Fibroblast of mammary gland (primary cell): ENCODE measurements at places on chromosomes 3 and 15.

GRCh38 chr3:96734273-96735009 is 80.0 kb upstream of the EPHA6 start:
- no peak for DNase-seq

DNA sequence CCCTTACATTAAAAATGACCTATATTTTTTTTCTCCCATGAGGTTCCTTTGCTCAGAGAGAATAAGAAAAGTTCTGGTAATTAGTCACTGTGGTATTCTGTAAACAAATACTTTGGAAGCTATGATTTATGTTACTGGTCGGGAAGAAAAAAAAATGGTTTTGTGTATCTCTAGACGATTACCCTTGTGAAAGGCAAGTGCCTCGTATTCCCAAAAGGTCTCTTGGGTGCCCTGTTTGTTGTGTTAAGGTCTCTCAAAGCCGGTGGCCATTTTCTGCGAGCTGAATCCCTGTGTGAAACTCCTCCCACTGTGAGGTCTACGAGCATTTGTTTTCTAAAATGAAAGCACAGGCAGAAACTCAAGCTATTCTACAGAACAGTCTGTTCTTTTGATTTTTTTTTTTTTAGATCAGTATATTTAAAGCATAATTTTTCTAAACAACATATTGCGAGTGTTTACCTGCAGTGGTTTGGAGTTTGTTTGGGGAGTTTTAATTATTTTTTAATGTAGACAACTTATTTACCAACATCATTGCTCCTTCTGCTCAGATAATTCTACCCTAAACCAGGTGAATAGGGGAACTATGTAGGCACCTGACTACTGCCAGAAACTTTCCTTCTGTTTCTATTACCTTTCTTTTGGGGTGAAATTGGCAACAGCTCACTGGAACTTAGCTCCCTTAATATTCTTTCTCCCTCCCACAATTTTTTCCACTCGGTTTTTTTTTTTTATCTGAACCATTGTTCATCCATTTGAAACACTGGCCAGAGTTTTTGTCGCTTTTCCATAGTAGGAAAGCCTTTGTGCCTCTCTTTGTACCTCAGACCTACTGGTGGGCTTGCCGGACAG is 44.0 kb downstream of the ZBTB38 start:
- peak; percentile 97 for DNase-seq

DNA sequence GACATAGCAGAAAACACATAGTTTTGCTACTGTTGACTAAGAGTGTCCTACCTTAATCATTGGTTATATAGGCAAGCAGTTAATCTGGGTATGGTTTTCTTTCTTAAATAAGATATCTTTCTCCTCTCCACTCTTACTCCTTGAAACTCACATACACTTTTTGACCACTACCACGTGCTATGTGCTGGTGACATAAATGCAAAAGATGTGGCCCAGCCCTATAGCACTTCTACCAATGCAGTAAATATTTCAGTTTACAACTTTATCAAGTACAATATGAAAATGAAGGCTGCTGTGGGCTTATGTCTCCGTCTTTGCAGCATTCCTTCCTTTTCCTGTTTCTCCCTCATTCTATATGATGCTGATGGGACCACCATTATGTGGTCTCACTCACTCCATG is 410.2 kb upstream of the CFAP20DC start:
- no peak for DNase-seq

- no peak for DNase-seq
Measured at GRCh38 chr3:147483578-147483977, 74.4 kb downstream of the ZIC1 start.

GRCh38 chr3:52240059-52240885 is 1.3 kb upstream of the TWF2 start:
- DNase-seq = peak; percentile 98

- peak; percentile 23 for DNase-seq
Measured at GRCh38 chr3:48592519-48593087, 2.5 kb downstream of the COL7A1 start.

- DNase-seq = no peak
Measured at GRCh38 chr3:103403191-103403590, 968.4 kb downstream of the ZPLD1 start.

- DNase-seq = no peak
Measured at GRCh38 chr3:72544239-72544638, 304.0 kb downstream of the SHQ1 start.

GRCh38 chr3:156389449-156389950 is 165.4 kb downstream of the SSR3 start:
- DNase-seq = peak; percentile 52

DNA sequence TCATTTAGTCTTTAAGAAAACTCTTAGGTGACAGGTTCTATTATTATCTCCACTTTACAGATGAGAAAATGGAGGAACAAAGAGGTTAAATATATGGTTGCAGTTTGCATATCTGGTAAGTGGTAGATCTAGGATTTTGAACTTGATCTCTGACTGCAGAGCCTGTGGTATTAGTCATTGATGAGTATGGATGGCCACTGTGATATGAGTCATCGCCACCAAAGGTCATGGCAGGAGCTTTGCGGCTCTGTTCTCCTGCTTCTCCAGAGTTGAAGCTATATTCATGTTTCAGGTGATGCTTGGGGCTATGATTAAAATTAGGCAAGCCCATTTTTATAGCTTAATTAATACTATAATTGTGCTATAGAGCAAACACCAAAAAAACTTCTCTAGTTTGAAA is 306.2 kb upstream of the DPPA4 start:
- peak; percentile 75 for DNase-seq

- peak; percentile 49 for DNase-seq
Measured at GRCh38 chr15:50523851-50524251, 22.6 kb downstream of the USP50 start.

GRCh38 chr15:31376511-31376910 is 49.9 kb downstream of the KLF13 start:
- no peak for DNase-seq

- DNase-seq = no peak
Measured at GRCh38 chr3:181610973-181611265, 100.8 kb upstream of the SOX2 start.

DNA sequence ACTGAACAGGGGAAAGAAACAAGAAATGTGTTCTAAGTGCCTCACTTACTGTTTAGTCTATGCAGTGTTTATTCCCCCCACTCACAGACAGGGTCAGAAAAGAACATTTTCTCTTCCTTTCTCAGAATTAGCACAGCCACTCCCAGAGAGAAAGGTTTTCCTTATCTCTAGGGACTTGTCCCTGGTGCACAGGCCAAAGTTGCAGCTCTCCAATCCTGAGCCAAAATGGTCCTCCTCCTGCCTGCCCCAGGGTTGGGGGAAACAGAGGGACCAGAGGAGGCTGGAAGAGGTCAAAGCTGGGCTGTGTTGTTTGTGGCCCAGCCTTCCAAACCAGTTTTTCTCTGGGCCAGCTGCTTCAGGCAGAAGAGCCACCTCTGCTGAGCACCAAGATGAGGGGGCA is 12.0 kb downstream of the RAB6B start:
- no peak for DNase-seq

GRCh38 chr15:28260722-28261121 is 61.3 kb downstream of the HERC2 start:
- DNase-seq = peak; percentile 3

- peak; percentile 62 for DNase-seq
Measured at GRCh38 chr3:71101626-71102025, 481.9 kb downstream of the FOXP1 start.

DNA sequence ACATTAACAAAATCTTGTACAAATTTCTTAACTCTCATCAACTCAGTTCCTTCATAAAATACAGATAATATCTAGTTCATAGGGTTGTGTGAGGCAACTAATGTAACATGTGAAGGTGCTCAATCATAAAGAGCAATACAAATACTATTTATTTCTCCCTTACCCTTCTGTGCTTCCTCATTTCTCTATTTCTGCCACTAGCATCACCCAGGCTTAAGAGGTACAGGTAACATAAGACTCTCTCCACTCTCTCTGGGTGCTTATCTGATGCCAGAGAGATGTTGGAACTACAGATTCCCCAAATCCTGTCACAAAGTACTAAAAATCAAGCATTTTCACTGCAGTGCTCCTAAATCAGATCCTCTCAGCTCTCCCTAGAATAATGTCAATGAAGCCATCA is 74.9 kb downstream of the DPH6 start:
- no peak for DNase-seq

DNA sequence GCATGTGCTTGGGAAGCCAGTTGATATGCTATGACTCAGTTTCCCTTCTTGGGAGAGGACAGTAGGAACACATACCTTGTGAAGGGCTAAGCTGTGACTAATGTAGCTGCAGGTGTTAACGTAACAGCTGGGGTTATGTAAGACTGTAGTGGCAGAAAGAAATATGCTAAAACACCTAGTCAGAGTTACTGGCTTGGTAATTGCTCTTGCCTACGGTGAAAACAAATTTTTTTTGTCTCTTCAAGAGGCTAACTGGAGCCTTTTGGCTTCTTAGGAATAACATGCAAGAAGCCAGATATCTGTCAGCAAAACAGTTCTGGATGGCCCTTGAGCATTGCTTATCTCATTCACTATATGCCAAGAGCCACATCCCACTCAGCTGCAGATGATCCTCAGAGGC is 1.4 kb downstream of the MAPKBP1 start:
- no peak for DNase-seq

DNA sequence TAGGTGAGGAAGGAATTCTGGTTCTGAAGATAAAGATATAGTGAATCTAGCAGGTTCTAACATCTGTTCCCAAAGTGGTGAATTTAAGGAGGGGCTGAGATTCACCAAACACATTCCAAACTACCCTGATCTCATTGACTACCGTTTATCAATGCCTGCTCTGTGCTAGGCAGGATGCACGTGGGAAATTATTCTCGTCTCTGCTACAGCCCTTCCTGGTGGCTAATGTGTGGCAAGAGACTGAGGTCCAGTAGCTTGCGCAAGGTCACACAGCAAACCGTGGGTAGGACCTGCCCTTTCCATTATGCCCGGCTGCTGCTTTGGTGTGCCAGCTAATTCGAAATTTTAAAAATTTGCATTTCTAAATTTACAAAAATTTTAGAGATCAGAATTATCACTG is 209.5 kb upstream of the TRIM42 start:
- peak; percentile 10 for DNase-seq

DNA sequence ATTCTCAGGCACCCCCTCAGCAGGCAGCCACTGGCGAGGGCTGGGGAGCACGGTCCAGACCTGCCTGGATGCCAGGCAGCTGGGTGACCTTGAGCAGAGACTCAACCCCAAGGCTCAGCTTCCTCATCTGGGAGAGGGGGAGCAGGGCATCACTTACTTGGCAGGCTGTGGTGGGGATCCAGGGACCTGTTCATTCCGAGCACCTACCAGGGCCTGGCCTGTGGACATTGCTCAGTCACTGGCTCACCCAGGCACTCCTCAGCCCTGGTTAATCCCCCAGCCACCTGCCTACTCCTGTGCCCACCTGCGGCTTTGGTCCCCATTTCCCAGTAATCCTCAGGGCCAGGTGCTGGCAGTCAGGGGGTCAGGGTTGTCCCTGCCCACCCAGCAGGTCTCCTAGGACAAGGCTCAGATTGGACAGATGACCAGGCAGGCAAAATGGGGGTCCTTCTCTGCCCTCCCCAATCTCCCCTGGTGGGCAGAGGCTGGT is 9.3 kb upstream of the RPL29 start:
- DNase-seq = no peak

DNA sequence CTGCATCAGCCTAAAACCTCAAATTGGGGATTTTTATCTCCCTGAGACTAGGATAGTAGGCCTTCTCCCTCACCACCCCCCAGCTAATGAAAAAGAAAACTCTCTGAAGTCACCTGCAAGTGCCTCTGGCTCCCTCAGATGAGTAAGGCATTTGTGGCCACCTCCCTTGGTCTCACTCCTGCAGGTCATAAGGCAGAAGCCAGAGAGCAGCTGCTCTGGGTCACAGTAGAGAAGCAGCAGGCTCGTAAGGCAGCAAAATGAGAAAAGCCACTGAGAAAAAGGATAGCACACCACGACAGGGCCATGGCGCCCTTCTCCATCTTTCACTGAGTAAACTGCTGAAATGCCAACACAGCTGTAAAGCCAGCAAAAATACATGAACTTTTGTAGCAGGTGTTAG is 296.7 kb upstream of the DPH6 start:
- no peak for DNase-seq

GRCh38 chr3:99637368-99638111 is 854 bp upstream of the COL8A1 start:
- peak; percentile 83 for DNase-seq

- DNase-seq = peak; percentile 69
Measured at GRCh38 chr3:152524198-152525140, 255.7 kb downstream of the MBNL1 start.

DNA sequence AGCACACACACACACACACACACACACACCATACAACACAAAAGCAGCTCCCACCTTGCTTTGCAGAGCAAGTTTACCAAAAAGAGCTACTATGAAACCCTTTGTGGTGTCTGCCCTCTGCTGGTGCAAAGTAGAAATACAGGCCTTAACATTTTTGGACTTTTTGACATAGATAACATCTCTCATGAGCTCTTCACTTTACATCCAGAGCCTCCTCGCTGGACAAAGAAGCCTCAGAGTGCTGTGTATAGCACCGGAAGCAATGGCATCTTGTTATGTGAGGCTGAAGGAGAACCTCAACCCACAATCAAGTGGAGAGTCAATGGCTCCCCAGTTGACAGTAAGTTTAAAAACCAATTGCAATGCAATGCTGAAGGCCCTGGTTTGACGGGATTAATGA is 157.9 kb downstream of the CHL1 start:
- peak; percentile 65 for DNase-seq

DNA sequence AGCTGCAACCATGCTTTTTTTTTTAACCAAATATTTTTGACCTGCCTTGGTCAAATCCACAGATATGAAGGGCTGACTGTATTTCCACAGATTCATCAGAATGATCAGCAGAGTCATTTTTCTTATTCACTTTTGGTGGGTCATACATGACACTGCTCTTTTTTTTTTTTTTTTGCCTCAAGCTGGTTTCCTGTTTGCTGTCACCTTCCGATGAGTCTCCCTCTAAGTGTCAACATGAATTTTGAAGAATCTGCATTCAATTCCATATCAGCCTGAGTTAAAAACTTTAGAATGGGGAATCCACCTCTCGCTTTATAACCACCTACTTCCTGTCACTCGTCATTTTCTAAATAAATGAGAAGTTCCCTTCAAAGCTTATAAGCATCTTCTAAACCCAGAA is 2.2 kb upstream of the SLC12A8 start:
- DNase-seq = peak; percentile 24

GRCh38 chr3:113791381-113791780 is 44.5 kb downstream of the ATP6V1A start:
- DNase-seq = no peak

DNA sequence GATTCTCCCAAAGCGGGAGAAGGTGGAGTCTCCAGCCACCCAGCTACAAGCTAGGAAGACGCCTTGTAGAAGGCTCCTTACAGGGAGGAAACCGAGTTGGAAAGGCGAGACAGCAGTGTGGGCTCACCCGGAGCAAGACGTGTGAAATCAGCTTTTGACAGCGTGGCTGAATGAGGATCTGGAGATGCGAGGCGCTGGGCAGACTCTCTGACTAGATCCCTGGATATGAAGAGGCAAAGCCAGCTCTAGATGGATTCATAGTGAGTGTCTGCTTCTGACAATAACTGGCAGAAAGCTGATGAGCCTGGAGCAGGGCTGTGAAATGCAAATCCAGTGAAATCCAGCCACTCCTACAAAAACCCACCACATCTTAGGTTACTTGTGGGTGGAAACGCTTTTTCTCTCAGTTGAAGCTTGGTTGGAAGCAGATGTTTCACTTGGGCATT is 41.0 kb downstream of the GOLGA6A start:
- no peak for DNase-seq

GRCh38 chr3:100426067-100426682 is 24.8 kb downstream of the LNP1 start:
- DNase-seq = no peak
